Activated T-helper 17 cell treated with anti-CD3 and anti-CD28 coated beads, Interleukin-2, amount 50 U/mL, for 72 hours (primary cell): ENCODE measurements at places on chromosomes 4 and X. TPM values are rescaled to one million over a fixed set of nuclear protein-coding genes. Genes with fewer than 3 reads are reported as not detected.

DNA sequence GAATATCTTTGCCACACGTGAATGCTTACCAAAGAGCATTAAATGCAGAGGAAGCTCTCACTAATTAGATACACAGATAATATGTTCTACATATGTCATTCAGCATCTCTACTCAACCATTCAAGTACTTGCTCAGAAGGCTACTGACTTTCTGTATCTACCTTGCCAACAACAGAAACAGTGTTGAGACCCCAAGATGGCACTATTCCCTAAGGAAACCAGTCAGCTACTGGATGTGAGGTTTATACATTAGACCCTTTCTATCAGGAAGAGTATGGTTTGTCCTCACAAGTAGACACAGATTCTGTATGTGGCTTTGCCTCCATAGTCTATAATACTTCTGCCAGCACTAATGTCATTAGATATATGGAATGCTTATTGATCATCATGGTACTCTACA, 443.9 kb upstream of the INTU start:
- no peak for ATAC-seq

DNA sequence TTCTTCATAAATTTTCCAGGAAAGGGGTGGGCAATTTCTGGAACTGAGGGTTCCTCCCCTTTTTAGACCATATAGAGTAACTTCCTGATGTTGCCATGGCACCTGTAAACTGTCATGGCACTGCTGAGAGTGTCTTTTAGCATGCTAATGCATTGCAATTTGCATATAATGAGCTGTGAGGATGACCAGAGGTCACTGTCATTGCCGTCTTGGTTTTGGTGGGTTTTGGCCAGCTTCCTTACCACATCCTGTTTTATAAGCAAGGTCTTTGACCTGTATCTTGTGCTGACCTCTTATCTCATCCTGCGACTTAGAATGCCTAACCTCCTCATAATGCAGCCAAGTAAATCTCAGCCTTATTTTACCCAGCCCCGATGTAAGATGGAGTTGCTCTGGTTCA, 577.8 kb downstream of the NLGN4X start:
- no peak for ATAC-seq

Gene CCDC149
- not detected for total RNA-seq

Gene PABPC1L2A
- not detected for total RNA-seq

Gene REELD1
- total RNA-seq, result 0.15 TPM

Gene IGSF1
- total RNA-seq, result not detected

Gene PAGE5
- total RNA-seq, result 1.1 TPM

Gene TACR3
- not detected for total RNA-seq
